ENCODE measurements at places on chromosomes 12 and 14.

- DNase-seq = no peak
Measured at GRCh38 chr12:39975374-39975918, 130.4 kb downstream of the SLC2A13 start.

GRCh38 chr12:2641761-2642160 lies 153.0 kb upstream of the FKBP4 start:
- DNase-seq = no peak

GRCh38 chr12:131407221-131408035 lies 303.5 kb upstream of the SFSWAP start:
- DNase-seq = no peak

- no peak for DNase-seq
Measured at GRCh38 chr12:116551952-116552772, 7.0 kb upstream of the MAP1LC3B2 start.

GRCh38 chr14:53391631-53392285 lies 238.6 kb upstream of the DDHD1 start:
- no peak for DNase-seq

- DNase-seq = no peak
Measured at GRCh38 chr14:104116288-104116755, 22.1 kb upstream of the KIF26A start.

GRCh38 chr12:27919671-27920235 lies 52.8 kb downstream of the PTHLH start:
- no peak for DNase-seq

DNA sequence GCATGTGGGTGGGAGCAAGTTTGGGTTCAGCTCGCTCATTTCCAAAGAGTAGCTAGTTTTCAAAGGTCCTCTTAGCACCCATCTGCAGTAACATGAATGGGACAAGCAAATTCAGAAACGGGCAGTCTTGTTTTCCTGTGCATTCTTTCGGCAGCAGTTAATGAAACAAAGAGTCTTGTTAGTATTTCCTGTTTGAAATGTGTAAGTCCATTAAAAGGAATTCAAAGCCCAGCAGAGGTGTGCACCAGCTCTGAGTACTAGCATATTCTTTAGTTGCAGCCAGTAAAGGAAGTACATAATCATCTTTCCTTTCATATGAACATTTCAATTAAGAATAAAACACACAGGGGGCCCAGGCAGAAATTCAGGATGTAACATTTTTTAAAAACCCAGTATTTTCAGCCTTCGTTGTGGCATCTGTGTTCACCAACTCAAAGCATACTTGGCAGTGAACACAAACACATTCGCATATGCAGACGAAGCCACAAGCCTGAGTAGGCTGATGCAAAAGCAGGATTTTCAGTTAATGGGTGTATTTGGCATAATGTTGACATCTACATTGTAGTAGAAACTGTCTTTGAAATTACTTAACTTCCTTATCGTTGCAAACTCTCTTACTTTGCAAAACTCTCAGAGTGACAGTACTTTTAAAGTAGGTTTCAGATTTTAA lies 570.0 kb upstream of the FLRT2 start:
- DNase-seq = no peak

- DNase-seq = no peak
Measured at GRCh38 chr14:92103363-92103989, 2.9 kb downstream of the ATXN3 start.

DNA sequence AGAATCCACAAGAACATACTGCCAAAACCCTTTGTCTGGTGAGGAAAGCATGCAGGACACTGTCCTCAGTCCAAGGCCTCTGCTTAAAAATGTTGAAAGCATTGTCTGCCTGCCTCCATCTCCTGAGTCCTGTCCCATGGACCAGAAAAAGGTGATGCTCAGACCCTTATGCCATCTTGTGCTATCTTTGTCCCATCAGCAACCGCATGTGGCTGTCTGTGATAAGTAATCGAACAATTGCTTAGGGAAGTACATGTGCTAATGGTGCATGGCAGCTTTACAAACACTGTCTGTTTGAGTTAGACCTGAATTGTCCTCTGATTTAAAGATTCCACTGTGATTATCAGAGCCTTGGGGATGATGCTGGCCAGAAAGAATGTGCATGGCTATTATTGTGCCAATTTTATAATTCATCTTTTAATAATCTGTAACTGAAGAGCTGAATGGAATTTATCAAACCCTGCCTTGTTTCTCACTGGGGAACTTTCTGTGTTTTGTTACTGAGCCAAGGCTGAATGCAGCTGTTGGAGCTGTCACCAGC lies 177.5 kb downstream of the DACT1 start:
- DNase-seq = no peak

GRCh38 chr14:100067971-100068959 lies 3.0 kb downstream of the EVL start:
- no peak for DNase-seq

DNA sequence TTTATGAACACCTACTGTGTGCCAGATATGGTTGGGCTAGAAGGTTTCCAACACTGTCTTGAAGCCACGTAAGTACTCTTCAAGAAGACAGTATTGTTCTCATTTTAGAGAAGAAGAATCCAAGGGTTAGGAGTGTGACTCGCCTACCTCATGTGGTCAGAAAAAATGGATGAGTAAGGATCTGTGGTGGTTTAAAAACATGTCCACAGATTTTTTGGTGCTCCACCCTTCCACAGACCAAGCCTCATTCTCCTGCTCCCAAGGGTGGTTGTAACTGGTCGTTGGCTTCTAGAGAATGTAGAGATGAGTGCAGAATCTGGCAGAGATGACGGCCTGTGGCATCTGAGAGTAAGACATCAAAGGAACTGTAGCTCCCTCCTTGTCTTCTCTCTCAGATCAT lies 30.3 kb upstream of the TTC7B start:
- DNase-seq = no peak

GRCh38 chr12:23169012-23169695 lies 544.2 kb downstream of the ETNK1 start:
- DNase-seq = no peak

GRCh38 chr14:96203635-96204034 lies 1.0 kb upstream of the BDKRB2 start:
- DNase-seq = no peak

DNA sequence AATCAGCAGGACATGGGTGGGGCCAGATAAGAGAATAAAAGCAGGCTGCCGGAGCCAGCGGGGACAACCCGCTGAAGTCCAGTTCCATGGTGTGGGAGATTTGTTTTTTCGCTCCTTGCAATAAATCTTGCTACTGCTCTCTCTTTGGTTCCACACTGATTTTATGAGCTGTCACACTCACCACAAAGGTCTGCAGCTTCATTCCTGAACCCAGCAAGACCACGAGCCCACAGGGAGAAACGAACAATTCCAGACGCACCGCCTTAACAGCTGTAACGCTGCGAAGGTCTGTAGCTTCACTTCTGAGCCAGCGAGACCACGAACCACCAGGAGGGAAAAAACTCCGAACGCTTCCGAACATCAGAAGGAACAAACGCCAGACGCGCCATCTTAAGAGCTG lies 2.8 kb upstream of the CNIH1 start:
- no peak for DNase-seq

DNA sequence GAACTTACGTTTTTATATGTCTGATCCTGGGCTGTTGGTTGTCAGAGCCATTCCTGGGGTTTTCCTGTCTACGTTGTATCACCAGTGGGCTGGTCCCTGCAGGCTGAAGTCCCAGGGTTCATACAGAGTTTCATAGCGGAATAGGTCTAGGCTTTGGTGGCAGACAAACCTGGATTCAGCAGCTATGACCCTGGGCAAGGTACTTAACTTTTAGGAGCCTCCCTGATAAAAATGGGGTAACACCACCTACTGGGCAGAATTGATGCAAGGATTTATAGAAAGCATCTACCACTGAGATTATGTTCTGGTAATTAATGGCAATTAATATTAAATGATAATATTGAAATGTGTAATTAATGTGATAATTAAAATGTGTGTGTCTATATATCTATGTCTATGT lies 141.2 kb downstream of the SYNE2 start:
- DNase-seq = no peak

DNA sequence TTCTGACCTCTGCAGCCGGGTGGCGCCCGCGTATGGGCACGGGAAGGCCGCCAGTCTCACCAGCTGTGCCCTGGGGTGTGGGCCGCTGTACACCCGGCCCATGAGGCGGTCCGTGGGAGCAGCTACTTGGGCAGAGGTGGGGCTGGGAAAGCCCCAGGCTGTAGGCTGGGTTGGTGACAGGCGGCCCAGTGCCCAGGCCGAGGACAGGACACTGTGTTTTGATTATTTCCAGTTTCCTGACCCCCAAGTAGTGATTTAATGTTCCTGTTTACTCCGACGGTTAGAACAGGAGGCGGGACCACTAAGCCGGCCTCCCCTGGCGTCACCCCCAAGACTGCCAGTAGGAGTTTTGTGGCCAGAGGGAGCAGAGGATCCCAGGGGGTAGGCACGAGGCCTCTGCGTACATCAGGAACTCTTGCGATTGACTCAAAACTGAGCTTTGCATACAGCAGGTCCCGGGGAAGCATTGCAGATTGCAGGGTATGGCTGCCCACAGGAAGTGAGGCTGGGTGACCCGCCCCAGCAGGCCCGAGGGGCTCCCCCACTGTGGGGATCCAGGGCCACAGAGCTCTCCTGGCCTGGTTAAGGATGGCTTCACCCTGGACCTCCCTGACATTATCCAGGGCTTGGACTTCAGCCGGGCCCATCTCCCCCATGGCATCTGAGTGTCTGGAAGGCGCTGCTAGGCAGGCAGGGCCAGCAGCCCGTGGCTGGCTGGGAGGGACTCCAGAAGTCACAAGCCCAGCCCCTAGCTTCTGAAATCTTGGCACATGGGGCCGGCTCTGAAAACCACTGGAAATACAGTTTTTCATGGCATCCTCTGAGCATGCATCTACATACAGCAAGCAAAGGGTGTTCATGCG lies 42.5 kb upstream of the DIO3 start:
- no peak for DNase-seq

DNA sequence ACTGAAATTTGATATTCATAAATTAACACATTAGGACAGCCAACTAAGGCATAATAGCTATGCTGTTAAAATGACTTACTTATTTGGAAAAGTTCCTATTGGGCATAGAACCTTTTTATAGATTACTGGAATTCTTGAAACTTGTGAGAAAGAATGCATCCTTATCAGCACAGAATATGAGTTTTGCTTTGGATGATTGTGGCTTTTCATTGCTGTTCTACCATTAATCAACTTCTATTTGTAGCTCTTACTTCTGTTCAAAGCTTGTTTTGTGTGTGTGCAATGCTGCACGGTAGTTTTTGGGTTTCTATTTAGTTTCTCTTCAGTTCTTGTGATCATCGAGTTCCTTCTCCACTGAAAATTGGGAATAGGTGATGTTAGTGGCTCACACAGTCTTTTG lies 152.4 kb upstream of the PELI2 start:
- DNase-seq = no peak

- DNase-seq = no peak
Measured at GRCh38 chr12:117023998-117024960, 74.9 kb downstream of the TESC start.

GRCh38 chr12:50840809-50841487 lies 1.8 kb upstream of the TMPRSS12 start:
- no peak for DNase-seq

- no peak for DNase-seq
Measured at GRCh38 chr12:2785017-2785416, 9.8 kb upstream of the FKBP4 start.

- DNase-seq = peak; percentile 2
Measured at GRCh38 chr12:81759190-81760051, at the start of gene PPFIA2. Gene PPFIA2, minus strand, starts transcription at chr12:81759350.

- no peak for DNase-seq
Measured at GRCh38 chr12:25459541-25459951, 93.5 kb downstream of the LMNTD1 start.

DNA sequence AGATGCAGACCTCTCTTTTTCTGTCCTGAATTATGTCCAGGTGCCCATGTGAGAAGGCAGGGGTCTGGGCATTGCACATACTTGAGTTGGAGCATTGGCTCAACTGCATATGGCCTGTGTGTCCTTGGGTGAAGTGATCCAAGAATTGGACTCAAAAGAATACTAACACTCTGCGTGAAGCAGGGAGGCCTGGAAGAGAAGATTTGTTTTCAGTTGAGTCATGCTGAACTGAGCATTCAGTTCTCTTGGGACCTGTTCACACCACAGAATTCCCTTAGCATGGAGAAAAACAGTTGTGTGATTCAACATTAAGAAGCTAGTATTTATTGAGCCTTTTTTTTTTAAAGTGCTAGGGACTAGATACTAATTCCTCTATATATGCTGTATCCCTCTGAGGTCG lies 164.7 kb upstream of the TBX3 start:
- DNase-seq = no peak

DNA sequence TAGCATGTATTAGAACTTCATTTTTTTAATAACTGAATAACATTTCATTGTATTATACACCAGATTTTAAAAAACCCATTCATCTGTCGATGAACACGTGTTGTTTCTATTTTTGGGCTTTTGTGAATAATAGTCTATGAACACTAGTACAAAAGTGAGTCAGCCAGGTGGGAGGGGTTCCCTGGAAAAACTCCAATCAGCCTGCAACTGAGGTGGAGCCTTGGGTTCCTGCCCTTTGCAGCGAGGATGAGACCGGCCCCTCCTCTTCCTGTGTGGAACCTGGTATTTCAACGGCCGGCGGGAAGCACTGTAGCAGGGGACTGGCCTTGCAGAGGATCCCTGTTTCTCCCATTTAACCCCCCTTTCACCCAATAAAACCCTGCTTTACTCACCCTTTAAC lies 56.1 kb downstream of the LMNTD1 start:
- no peak for DNase-seq

DNA sequence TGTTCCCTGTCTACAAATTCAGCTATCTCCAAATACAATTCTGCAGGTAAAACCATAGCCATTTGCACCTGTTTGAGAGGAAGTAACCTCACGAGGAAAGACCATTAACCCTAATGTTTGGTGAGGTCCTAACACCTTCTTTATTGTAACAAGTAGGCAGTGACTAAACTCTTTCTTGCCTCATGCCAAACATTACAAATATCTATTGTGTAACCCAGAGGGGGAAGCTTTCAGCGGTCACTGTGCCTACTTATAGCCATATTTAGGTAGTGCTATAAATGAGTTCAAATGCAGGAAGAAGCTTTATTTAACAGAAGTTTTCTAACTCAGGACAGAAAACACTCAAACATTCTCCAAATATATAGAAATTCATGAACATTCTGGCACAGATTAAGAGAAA lies 252.7 kb downstream of the LRFN5 start:
- no peak for DNase-seq

DNA sequence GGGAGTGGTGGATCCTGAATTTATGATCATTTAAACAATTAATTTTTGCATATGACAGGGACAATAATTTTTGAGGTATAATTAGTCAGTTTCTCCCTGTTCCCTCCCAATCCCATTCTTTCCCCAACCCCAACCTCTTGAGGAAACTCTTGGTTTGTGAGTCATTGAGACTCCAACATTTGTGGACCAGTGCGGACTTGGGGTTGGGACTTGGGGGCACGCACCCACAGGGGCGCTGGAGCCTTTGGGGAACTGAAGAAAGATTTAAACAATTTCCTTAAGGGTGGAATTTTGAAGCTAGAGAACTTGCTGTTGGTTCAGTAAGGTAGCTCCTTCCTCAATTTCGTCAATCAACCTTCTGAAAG lies 17.4 kb upstream of the PTGR2 start:
- no peak for DNase-seq

DNA sequence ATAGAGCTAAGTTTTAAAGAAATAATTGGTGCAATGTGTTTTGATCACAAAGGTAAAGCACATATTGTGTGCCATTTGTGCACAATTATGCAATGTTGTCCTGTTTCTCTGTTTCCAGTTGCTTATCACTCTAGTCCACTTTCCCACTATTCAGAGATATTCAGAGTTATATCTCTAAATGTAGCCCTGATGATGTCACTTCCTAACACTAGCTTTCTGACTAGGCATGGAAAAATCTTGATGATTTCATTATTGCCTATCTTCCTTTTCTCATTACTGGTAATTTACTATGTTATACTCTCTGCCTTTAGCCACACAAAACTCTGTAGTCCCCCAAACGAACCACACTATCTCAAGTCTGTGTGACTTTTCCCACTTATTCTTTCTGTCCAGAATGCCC lies 221.2 kb downstream of the TRHDE start:
- no peak for DNase-seq

All from DMS 273 treated with DMSO at 0.1 percent for 48 hours (cell line).